Epithelial cell of prostate (primary cell): ENCODE measurements at places on chromosomes 4 and X.

DNA sequence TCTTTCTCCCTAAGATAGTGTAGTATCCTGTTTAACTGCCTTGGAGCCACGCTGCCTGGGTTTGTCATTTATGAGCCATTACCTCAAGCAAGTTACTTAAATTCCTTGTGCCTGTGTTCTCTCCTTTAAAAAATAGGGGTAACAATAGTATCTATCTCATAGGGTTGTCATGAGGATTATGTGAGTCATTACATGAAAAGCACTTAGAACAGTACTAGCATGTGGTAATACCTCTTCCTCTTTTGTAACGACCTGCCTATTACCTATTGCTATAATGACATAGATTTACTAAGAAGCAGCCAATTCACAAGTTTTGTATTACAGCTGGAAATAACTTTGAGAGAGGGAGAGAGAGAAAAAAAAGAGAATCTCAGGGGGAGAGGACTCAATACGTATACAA lies 834.7 kb downstream of the RAPGEF2 start:
- DNase-seq = peak; percentile 39

DNA sequence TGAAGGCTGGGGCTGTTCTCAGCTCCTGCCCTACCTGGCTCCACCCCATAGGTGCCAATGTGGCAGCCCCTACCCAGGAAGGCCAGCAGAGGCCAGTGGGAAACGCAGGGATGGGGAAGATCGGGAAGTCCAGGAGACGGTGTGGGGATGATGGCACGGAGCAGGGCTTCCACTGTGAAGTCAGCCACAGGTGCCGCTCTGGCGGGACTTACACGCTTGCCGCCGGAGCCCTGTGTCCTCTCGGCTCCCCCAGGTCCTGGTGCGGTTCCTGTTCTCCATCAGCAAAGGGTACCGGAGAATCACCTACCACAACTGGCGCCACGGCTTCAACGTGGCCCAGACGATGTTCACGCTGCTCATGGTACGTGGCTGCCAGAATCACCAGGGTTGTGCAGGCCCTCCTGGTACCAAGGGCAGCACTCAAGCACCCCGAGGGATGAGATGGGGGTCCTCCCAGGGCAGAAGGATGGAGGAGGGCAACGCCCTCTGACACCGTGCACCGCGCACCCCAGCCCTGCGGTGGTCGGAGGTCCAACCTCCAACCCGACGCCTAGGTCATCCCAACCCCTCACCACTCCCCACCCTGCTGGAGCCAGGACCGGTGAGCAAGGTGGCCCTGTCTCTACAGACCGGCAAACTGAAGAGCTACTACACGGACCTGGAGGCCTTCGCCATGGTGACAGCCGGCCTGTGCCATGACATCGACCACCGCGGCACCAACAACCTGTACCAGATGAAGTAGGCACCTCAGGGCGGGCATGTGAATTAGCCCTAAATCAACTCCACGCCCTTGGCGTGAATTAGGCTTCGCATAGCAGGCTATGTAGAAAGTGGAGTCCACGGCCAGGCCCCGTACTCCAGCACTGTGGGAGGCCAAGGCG lies 12.0 kb downstream of the ATP5ME start:
- DNase-seq = no peak

GRCh38 chr4:76624931-76625715 lies 190.1 kb downstream of the SHROOM3 start:
- no peak for DNase-seq

DNA sequence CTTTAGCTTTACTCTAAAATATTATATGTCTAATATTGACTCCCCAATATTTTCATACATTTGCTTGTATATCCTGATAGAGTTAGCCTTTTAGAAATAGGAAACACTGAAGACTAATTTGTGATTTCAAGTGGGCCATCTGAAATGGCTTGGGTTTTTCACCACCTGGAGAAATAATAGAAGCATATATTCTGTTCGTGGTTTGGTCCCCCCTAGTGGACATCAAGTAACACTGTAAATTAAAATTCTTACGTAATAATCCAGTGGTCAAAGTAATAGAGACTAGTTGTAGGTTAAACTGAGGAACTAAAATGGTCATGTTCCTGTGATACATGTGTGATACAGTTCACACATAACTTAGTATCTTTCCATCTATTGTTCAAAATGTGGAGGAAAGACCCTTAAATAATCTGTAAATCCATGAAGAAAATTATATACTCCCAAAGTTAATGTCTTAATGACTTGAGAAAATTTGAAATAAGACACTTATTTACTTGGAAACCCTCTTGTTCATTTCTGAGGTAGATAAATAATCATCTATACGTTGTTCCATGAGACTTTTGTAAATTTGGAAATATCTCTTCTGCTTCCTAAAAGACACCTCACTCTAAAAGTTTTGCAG lies 79.8 kb upstream of the SMARCAD1 start:
- DNase-seq = no peak

DNA sequence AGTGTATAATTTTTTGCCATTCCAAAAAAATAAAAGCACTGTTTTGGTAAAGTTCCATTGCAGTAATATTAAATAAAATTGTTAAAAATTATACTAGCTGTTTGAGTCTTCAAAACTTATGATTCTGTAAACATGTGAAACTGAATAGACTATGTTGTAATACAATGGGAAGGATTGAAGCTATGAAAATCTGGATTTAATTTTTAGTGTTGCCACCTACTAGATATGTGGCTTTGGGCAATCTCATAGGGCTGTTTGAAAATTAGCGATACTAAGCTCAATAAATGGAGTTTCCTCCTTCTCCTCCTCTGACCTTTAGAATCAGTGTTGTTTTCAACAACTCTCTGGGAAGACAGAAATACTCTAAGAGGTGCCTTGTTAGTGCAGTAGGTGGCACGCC lies 4.5 kb downstream of the PGRMC2 start:
- DNase-seq = no peak

- DNase-seq = no peak
These were observed 46.6 kb downstream of the RASGEF1B start for GRCh38 chr4:81424816-81425755.

DNA sequence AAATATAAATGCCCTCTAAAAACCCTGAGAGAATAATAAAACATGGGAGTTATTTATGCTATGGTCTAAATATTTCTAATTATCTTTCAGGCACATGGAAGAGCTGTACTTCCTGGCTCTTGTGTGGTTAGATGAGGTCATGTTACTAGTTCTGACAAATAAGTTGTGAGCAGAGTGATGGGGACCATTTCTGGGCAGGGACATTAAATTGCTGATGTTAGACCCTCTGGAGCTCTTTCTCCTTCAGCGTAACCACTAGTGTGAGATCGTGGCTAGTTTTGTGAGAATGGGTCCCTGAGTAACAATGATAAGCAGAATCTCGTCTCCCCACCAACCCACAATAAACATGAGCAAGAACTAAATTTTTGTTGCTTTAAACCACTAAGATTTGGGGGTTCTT lies 108.0 kb downstream of the MAML3 start:
- no peak for DNase-seq

- no peak for DNase-seq
These were observed 45.1 kb downstream of the CHM start for GRCh38 chrX:86002076-86002896.

- no peak for DNase-seq
These were observed 51.9 kb upstream of the RBM47 start for GRCh38 chr4:40681600-40681999.

DNA sequence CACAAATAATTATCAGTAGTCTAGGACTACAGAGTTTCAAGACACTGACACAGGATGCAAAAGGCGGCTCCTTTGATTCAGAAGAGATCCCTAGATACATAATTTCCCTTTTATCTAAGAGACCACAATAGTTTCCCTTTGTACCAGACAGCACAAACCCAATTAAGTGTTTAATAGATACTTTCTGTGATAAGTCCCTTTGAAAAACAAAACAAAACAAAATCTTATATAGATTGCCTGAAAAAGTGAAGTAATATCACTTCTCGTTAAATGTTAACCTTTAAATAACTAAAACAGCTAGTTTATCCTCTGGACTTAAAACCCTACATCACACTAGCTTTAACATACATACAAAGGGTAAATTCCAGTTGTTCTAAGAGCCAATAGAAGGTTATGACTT lies 49.9 kb downstream of the APBB2 start:
- no peak for DNase-seq

GRCh38 chr4:7744142-7744804 lies 195.4 kb downstream of the AFAP1 start:
- DNase-seq = no peak

- DNase-seq = no peak
These were observed 4.6 kb downstream of the HCFC1 start for GRCh38 chrX:153966841-153967535.

DNA sequence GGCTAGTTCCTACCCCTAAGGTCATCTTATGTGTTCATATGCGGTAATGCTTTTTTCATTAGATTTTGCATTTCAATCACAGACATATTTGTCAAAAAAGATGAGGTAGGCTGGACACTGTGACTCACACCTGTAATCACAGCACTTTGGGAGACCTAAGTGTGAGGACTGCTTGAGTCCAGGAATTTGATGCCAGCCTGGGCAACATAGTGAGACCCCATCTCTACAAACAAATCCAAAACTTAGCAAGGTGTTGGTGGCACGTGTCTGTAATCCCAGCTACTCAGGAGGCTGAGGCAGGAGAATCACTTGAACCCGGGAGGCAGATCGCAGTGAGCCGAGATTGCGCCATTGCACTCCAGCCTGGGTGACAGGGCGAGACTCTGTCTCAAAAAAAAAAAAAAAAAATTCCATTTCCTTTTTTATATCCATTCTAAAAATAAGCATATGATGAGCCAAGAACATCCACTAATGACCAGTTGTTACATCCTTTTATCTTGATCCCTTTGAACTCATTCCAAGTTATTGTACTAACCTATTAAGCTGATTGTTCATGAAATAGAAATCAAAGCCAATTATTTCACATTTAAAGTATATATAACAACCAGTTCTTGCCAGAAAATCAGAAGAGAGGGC lies 23.4 kb downstream of the PGAM4 start:
- DNase-seq = no peak

DNA sequence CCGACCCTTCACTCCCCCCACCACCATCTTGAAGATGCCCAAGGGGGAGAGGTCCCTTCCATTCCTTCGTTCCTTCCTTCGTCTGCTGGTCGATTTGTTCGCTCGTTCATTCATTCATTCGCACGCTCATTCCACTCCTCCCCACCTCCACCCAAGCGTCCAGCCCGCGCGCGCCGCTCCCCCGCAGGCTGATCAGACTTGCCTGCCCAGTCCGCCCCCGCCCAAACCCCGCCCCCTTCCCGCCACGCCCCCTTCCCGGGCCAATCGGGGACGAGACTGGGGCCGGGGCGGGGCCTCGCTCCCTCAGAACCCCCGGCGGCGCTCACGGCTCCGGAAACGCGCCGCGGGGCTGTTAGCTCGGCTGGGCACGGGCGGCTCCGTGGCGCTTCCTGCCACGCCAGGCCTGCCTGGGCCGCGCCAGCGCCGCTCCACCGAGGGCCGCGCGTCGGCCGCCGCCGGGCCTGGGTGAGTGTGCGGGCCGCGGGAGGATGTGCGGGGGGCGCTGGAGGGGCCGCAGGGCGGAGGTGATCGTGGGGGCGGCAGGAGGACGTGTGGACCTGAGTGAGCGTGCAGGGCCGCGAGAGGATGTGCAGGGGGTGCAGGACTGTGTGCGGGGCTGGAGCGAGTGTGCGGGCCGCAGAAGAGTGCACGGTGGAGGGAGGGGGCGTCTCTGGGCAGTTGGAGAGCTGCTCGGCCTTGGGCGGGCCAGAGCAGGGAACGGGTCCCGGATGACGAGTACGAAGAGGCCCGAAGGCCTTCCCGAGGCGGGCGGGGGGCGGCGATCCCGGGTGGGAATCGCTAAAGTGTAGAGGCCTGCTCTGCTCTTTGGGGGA lies at the start of gene ZNF275:
ZNF275 (plus strand) TSS at position 333 of the 833 bp plus-strand sequence. CDS start 2,527 bp downstream, outside the sequence.
- DNase-seq = no peak

DNA sequence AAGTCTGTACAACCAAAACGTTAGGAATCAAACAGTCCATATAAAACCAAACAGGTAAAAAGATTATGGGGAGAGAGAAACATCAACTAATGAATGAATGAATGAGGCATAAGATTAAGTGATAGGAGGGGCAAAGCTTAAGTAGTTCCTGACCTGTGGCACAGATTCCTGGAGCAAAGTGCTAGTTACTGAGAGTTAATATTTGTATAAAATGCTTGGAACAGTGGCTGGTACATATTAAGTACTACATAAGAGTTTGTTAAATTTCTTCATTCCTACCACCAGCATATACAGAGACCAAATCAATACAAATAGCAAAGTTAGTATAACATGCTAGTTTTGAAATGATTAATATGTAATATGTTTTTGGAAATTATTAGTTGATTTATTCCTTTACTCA lies 363.7 kb downstream of the ADAM29 start:
- DNase-seq = no peak

DNA sequence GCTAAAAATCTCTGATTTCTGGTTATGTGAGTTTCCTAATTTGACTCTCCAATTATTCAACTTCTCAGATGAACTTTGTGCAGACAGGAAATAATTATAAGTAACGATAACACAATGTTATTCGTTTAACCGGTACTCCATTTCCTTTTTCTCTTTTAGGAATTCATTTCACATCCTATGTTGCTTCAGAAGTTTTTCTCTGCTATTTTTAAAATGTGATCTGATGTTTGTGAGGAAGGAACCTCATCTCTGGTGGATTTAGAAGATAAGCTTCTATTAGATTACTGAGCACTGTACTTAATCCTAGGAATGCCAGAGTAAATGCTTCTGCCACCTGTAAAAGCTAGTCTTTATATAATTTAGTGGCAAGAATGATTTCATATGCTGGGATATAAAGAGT lies 116.0 kb upstream of the ETNPPL start:
- no peak for DNase-seq

DNA sequence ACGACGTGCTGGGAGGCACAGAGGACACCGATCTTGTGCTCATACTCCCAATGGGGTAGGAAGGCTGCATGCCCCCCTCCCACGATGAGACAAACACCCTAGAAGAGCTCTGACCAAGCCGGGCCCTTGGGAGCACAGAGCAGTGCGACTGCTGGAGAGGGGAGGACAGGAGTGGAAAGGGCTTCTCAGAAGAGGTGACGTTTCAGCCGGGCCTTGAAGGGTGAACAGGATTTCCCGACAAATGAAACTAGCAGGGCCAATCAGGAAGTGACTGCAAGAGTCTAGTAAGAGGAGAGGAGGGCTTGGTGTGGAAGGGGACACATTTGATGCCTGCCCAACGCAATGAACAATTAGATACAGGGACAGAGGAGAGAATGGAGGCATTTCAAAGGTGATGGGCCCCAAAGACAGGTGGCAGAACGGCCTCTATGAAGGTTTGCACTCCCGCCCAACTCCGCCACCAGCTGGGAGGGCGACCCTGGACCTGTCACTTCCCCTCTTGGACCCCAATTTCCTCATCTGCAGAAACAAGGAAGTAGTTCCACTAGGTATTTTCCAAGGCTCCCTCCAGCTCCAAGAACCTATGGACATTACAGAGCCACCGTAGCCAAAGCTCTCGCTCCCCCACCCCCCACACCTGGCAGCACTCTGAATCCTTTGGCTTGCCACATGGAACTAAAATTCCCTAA lies 3.9 kb downstream of the HCFC1 start:
- no peak for DNase-seq

- no peak for DNase-seq
These were observed 138.4 kb downstream of the PARM1 start for GRCh38 chr4:75071317-75071716.

GRCh38 chr4:22070256-22070655 lies 121.7 kb upstream of the KCNIP4 start:
- DNase-seq = no peak

GRCh38 chr4:59540311-59540710 lies 1659.8 kb upstream of the ADGRL3 start:
- no peak for DNase-seq

- no peak for DNase-seq
These were observed 48.0 kb downstream of the SH3RF1 start for GRCh38 chr4:169222761-169223160.
